Substantia nigra (tissue), 51 donors: ENCODE measurements at places on chromosomes 16 and 17.

DNA sequence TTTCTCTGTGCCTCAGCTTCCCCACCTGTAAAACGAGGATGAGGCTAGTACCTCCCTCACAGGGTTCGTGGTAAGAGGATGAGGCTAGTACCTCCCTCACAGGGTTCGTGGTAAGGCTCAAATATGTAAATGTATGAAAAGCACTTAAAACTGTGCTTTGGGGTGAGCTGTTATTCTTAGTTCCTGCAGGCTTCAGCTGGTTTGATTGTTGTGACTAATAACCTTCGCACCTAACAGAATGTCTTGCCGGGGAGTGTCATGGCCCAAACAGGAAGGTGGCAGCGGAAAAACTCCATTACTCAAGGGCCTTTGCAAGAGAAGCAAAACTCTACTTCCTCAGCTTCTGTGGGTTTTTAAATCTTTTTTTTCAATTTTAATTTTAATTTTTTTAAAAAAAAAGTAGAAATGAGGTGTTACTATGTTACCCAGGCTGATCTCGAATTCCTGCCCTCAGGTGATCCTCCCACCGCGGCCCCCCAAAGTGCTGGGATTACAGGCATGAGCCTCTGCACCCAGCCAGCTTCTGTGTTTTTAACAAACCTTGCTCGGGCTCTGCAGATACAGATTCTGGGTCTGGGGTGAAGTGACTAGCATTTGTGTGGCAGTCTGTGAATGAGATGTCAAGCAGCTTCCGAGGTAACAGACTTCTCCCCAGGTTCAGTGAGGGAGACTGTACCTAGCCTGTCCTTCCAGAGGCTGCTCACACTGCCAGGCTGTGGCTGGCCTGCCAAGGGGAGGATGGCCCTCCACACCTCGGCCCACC is 103.0 kb downstream of the RAB11FIP4 start:
- no peak for DNase-seq

DNA sequence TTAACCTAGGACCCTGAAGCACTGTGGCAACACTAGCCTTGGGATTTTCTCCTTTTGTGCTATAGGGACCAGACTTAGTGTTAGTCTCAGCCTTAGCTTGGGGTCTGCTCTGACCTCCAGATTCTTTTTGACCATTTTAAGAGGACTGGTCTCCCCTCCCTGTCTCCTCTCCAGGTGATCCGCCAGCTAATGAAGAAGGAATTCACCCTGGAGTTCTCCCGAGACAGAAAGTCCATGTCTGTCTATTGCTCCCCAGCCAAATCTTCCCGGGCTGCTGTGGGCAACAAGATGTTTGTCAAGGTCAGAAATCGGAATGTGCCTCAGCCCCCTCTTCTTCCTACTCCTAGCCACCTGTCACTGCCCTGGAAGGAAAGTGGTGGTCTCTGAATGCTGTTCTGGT is 19.5 kb downstream of the ATP2A1 start:
- no peak for DNase-seq

DNA sequence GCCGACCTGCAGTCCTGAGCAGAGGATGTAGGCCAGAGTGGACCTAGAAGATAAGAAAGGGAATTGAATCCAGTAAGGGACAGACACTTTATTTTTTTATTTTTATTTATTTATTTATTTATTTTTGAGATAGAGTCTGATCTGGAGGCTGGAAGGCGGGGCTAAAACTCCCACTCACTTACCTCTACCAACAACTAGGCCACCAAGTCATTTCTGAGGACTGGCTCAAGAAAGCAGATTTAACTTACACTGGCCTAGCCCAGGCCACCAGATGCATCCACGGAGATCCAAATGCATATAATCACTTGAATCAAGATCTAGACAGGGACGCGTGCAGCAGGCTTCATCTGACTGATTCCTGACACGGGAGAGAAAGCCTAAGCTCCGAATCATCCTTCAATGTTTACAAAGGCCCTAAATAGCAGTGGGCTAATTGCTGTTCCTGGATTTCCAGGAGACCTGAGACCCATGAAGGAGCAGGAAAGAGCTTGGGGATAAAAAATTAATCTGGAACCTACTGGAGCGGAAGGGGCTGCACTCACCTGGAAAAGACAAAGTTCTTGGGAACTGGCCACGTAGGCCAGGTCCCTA is 1.1 kb upstream of the ALOX12 start:
- no peak for DNase-seq

- DNase-seq: no peak
Measured at GRCh38 chr17:66467766-66468165, 165.4 kb downstream of the PRKCA start.

- no peak for DNase-seq
Measured at GRCh38 chr17:37567137-37567536, 42.1 kb downstream of the SYNRG start.
